ENCODE measurements at places on chromosomes 6 and 20.

DNA sequence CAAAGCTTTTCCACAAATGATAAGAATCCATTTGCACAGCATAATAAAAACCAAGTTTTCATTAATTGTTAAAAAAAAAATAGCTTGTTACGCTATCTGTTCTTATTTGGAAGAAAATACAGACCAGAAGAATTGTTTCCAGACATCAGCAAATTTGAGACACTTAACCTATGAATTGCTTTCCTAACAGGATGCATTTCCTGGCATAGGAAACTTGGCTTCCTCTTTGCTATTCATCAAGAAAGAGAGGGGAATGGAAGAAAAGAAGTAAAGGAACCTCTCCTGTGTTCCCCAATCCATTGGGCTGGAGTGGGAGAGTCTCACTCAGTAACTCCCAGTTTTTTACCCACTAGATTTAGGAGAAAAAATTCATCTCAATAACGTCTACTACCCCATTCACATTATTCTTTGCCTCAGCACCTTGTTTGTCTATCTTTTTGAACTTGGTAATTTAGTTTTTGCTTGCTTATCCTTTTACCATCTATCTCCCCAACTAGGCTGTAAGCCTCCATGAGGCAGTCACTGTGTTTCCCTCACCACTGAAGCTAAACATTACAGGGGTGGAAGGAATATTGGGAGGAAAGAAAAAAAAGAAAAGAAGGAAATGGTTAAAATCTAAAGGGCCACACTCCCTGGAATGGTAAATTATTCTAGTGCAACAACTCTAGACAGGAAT is 150.3 kb downstream of the COL21A1 start:
- DNase-seq, result no peak

DNA sequence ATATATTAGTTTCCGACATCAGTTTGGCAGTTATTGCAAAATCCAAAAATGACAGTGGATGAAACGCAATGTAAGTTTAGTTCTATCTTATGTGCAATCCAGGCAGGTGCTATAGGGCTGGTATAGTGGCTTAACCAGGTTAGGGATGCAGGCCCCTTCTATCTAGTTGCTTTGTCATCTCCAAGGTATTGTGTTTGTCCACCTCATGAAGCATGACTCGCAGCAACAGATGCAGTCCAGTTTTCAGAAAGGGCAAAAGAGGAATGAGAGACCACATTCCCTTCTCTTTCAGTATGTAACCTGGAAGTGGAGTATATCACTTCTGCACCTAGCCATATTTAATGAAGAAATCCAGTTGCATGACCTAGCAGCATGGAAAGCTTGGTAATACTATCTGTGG is 59.7 kb downstream of the PKIB start:
- DNase-seq, result no peak

DNA sequence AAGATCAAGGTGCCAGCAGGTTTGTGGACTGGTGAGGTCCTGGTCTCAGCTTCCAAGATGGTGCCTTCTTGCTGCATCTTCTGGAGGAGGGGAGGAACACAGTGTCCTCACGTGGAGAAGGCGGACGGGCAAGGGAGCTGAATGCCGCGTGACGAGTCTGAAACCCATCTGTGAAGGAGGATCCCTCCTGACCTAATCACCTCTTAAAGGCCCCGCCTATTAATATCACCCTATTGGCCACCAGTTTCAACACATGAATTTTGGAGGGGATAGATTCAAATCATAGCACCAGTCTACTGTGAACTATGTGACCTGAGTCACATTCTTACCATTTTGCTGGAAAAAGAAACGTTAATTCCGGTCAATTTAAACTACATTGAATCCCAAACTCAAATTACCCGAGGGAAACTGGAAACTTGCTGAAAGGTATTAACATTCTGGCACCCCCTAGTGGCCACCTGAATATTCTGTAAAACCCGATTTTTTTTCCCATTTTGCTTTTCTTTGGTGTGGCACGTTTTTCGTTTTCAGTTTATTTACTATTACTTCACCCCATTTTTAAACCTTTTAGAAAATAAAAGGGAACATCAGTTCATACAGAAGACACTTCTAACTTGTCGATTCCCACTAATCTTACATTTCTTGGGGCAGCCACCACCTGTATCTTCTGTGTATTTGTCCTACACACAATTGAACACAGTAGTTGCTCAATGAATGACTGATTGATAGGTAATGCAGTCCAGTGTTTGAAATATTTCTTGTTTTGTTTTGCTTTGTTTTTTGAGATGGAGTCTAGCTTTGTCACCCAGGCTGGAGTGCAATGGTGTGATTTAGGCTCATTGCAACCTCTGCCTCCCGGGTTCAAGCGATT is 17.9 kb upstream of the CCDC170 start:
- DNase-seq, result peak; percentile 6

- DNase-seq, result no peak
Observed at GRCh38 chr6:84137051-84137375, 90.4 kb downstream of the CEP162 start.

DNA sequence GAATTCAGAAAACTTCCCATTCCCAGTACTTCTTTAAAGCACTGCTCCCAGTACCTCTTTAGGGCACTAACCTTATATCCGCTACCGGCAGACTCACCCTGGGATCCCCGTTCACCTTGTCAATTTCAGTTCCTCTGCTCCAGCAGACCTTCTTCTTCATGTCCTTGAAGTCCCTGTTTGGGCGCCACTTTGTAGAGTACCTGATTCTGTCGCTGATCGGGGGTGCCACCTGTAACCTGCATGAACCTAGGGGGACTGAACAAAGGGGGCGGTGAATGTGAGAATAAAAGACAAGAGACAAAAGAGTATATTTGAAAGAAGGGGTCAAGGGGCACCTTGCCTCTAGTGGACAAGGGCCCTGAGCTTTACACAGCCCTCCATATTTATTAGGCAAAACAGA is 4.9 kb upstream of the GINS1 start:
- DNase-seq, result no peak

GRCh38 chr6:3782876-3783832 is 31.6 kb upstream of the PXDC1 start:
- no peak for DNase-seq

- no peak for DNase-seq
Observed at GRCh38 chr20:64225828-64226598, 29.5 kb upstream of the PCMTD2 start.

Measured in activated CD4-positive, CD25-positive, alpha-beta regulatory T cell (primary cell).